Breast epithelium (tissue), 4 donors: ENCODE measurements at places on chromosomes 6 and 20. TPM values are rescaled to one million over a fixed set of nuclear protein-coding genes. Genes with fewer than 3 reads are reported as not detected.

DNA sequence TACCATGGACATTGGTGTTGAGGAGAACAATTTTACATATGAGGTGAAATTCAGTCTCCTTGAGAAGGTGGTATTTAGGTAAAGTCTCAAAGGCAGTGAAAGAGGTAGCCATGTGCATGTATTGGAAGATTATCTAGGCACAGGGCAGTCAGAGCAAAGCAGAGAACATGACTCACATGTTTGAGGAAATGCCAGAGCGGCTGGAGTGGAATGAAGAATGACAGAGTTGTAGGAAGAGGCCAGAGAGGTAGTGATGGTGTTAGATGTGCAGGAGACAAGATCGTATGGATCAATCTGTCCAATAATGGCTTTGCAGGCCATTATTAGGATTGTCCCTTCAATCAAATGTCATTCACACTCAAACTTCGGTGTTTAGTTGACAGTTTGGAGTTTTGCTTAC is 449.4 kb upstream of the PTCHD4 start:
- no peak for DNase-seq

Gene AKAP12
- 127 TPM for total RNA-seq

Gene PSORS1C2
- total RNA-seq, result not detected

Gene BPIFB2
- total RNA-seq, result not detected

Gene RIPPLY2
- not detected for total RNA-seq

- DNase-seq, result no peak
Observed at GRCh38 chr6:90709431-90709996, 122.6 kb upstream of the MAP3K7 start.

DNA sequence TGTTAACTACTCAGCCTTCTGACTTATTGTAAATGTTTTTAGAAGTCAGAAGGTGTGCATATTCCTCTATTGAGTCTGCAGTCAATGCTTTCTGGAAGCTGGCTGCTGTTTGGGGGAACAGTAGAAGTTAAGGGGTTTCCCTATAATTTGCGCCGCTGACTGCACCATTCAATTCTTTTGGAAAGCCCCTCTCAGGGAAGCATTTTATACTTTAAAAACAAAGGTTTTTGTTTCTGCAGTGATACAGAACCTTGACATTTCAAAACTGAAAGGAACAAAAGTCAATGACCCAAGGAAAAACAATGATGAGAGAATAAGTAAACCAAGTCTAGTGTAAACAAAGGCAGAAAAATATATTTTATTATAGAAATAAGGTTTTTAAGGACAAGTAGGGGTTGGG is 120.8 kb upstream of the TNFAIP3 start:
- DNase-seq, result no peak

DNA sequence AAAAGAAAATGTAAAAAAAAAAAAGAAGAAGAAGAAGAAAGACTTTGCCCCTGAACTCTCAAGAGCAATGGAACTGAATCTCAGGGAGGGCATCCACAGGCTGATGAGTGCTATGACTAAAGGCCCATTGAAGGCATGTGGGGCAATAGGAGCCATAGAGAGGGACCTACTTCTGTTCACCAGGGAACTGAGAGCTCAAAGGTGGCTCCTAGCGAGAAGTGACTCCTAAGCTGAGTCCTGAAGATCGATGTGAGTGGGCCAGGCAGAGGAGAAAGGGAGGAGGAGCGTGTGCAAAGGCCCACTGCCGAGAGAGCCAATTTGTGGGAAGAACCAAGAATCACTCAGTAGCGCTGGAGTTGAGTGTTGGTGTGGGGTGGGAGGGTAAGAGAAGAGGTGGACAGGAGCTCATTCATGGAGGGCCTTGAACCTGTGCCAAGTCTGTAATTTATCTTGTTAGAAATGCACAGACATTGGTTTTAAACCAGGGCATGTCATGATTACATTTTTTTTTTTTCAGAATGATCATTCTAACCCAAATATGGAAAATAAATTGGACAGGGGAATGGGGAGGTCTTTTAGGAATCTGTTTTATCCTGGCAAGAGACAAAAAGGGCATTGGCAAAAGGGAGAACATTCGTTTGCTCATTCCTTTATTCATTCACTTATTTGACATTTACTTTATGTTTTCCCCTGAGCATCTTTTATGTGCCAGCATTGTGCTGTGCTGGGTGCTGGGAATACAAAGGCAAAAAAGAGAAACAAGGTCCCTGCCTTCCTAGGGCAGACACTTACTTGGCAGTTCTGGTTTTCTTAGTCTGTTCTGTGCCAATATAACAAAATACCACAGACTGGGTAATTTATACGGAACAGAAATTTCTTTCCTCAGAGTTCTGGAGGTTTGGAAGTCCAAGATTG is 67.4 kb upstream of the DSP start:
- DNase-seq, result no peak

DNA sequence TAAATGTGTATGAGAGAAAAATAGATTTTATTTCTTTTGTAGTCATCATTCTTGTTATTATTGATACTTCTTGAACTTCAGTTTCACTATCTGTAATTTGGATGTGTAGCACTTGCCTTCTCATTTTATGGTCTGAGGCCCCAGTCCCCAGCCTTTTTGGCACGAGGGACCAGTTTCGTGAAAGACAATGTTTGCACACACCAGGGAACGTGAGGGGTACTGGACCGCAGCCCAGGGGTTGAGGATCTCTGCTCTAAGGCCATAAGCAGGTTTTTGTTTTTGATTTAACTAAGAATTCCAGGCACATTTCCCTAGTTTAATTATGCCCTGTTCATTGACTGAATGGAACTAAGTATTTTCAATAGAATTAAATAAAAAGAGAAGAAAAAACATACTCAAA is 261.5 kb downstream of the BMP2 start:
- no peak for DNase-seq

GRCh38 chr6:26483727-26484126 is 16.4 kb upstream of the BTN1A1 start:
- no peak for DNase-seq

DNA sequence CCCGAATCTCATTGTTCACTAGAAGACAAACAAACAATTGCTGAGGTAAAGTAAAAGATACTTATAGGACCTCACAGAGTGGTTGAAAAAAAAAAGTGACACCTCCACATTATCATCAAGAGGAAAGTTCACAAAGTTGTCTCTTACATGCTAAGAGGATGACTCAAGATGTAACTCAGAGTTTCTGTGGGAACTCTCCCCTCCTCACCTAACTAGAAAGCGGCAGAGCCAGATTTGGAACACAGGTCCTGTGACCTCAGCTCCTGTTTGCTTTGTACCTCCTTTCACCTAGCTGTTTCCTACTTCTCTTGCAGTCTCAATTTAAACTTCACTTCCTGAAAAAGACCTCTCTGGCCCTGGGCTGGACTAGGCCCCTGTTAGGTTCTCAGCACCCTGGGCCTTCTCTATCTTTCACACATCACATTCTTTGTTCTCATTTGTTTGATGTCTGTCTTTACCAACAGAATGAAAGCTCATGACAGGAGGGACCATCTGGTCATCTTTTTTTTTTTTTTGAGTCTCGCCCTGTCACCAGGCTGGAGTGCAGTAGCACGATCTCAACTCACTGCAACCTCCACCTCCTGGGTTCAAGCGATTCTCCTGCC is 60.8 kb downstream of the CD24 start:
- no peak for DNase-seq
